Stimulated activated CD4-positive, alpha-beta T cell treated with anti-CD3 and anti-CD28 coated beads, TNF-alpha, amount 100 ng/mL, for 24 hours (primary cell): ENCODE measurements at places on chromosomes 6 and 20.

DNA sequence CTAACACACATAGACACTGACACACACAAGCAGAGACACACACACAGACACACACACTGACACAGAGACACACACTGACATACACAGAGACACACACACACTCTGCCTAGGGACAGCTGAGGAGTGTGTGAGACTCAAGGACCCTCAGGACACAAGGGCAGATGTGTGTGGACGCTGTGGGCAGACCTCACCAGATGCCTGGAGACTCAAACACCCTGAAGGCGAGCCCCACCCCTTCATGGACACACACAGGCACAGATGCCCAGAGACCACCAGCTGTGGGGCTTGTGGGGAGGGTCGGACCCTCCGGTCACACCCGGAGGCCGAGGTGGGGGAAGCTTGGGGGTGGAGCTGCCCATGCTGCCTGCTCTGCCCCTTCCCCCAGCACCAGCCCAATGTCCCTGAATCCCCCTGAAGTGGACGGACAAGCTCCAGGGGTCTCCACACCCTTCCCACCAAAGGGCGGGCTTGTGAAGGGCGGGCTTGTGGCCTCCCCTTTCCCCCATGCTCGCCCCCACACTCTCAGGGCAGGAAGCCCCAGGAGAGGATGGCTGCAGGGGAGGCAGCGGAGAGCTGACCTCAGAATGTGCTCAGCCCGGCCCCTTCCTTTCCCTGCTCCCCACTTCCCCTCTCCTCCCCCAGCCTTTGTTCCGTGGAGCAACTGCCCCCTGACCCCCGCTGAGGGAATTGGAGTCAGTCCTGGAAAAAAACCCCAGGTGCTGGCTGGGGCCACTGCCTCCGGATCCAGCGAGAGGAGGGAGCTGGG, 13.9 kb upstream of the ABHD16B start:
- DNase-seq = no peak

DNA sequence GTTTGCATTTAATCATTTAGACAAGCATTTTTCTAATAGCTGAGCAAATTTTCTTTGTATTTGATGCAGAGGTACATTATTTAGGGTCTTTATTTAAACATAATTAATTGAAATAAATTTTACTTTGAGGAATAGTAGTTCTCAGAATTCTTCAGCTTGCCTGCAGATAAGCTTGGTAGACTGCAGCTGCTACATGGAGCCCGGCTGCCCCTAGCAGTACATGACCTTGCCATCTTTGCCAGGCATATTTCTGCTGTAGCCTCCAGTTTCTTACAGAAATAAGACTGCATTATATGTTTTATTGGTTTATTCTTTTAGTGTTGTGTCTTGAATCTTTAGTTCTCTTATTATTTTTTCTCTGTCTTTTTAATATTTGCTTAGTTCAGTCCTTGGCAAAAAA, 396.8 kb downstream of the QKI start:
- no peak for DNase-seq

DNA sequence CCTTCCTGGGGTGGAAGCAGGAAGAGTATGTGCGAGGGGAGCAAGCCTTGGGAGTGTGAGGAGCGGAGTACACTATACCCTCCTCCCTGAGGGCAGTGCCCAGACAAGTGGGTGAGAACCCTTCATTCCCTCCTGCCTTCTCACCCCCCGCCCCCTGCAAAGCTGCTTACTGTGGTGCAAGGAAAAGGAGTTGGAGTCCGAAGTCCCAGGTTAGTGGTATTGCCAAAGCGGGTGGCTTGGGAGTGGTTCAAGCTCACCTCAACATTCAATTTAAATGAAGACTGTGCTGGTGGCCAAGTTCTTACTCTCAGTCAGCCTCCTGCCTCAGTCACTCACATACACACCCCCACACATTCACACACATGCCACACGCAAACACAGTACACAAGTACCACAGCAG, 74.7 kb upstream of the PRDM1 start:
- no peak for DNase-seq

GRCh38 chr6:113960795-113961194, 10.2 kb downstream of the HDAC2 start:
- no peak for DNase-seq

DNA sequence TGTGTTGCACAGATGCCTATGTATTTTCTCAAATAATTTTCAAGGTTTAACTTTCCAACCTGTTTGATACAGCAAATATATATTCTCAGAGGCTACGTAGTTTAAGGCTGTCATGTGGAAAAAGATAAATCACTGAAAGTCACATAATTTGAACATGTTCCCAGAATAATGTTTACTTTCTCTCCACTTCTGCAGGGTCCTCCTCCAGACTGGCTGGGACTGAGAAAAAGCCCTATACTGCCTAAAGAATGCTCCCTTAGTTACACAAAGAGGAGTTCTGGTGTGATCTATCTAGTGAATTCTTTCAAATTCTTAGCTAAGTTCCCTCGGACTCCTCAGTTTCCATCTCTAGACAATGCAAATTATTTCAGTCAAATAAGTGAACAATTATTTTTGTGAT, 411.0 kb downstream of the C6orf118 start:
- no peak for DNase-seq

DNA sequence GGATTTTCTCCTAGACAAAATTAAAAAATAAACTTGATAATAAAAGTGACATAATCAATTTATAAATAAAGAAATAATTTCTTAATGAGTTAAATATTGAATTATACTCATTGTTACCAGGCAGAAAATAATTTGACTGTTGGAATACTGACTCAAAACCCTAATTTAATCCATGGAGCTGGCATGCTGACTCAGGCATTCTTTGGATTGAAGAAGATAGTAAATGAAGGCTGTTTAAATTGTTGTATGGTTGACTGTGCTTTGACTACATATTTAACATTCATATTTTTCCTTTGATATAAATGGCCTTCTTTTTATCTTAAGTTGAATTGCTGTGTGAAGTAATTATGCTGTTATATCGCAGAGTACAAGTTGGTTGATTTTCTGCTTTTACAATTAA, 11.7 kb downstream of the MANEA start:
- no peak for DNase-seq

- DNase-seq = no peak
Measured at GRCh38 chr6:84093441-84094435, 60.2 kb downstream of the MRAP2 start.

GRCh38 chr20:60055740-60056139, 97.5 kb downstream of the CDH26 start:
- peak; percentile 41 for DNase-seq

GRCh38 chr6:127120023-127120786, 1.7 kb downstream of the RSPO3 start:
- DNase-seq = no peak

GRCh38 chr20:4412216-4412615, 309.5 kb upstream of the PRND start:
- DNase-seq = no peak

GRCh38 chr6:3176562-3177355, 19.4 kb upstream of the TUBB2A start:
- DNase-seq = no peak

DNA sequence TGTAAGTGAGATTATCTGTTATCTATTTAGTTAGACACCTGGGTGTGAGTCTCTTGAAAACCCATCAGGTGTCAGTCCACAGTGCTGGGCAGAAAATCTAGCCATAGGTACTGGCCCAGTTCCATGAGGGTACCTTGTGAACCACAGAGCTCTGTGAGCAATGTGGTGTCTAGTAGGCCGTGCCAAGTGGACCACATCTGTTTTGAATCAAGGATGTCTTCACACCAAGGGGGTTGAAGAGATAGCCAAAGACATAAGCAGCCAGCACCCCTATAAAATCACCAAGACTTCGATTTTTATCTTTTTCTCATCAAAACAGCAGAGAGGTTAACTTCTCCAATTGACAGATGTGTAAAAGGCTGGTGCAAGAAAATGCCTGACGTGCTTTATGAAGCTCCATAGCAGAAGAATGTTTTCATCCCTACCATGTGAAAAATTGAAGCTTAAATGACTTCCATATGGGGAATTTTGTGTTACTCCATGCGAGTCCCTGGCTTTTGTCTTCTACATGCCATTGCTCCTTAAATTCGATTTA, 368.7 kb downstream of the HAO1 start:
- no peak for DNase-seq

DNA sequence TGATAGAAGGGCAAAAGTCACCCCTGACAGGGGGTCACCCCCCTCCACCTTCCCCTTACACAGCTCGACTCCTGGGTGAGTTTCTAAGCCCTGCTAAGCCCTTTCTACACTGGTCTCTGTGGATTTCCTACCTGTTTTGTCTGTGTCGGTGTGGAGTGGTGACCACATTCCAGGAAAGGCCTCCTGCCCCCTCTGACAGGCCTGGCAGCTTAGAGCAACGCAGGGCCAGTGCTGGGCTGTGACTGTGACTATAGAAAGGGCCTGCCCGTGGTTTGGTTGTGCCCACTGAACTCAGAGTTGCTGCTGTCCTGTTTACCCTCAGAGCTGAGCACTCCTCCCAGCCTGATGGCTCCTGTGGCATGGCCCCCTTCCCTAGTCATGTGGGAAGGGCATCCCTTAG, 109.0 kb downstream of the ARMC2 start:
- DNase-seq = no peak

- no peak for DNase-seq
Measured at GRCh38 chr6:136639702-136640101, 89.5 kb upstream of the MAP7 start.

DNA sequence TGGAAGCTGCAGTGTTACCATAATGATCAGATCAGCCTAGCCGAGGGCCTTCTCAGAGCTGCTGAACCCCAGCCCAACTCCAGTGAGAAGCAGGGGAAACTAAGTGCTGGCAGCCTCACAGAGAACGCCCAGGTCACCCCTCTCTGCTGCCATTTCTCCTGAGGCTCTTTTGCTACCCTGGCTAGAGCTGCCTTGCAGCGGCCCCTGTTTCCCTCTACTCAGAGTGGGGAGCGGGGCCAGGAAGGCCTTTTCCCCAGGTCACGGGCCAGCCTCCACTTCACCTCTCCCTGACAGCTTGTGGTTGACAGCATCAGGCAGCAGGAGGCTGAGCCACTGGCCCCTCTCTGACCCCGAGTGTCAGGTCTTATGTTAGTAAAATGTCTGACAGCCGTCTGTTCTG, 22.7 kb downstream of the ACTR5 start:
- DNase-seq = no peak

DNA sequence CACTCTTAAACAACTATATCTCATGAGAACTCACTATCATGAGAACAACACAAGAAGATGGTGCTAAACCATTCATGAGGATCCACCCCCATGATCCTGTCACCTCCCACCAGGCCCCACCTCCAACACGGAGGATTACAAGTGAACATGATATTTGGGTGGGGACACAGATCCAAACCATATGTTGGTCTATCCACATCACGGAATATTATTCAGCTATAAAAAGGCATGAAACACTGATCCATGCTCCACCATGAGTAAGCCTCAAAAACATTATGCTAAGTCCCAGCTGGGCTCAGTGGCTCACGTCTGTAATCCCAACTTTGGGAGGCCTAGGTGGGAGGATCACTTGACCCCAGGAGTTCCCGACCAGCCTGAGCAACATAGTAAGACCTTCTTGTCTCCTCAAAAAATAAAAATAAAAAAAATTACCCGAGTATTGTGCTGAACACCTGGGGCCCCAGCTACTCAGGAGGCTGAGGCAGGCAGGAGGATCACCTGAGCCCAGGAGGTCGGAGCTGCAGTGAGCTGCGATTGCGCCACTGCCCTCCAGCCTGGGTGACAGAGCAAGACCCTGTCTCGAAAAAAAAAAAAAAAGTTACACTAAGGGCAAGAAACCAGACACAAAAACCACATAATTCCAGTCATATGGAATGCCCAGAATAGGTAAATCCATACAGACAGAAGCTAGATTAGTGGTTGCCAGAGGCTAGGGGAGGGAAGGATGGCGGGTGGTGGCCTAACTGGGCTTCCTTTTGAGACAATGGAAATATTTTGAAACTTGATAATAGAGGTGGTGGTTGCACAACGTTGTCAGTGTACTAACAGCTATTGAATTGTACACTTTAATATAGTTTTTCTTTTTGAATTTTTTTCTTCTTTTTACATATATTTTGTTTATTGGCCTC, 43.1 kb downstream of the ZNF217 start:
- no peak for DNase-seq

DNA sequence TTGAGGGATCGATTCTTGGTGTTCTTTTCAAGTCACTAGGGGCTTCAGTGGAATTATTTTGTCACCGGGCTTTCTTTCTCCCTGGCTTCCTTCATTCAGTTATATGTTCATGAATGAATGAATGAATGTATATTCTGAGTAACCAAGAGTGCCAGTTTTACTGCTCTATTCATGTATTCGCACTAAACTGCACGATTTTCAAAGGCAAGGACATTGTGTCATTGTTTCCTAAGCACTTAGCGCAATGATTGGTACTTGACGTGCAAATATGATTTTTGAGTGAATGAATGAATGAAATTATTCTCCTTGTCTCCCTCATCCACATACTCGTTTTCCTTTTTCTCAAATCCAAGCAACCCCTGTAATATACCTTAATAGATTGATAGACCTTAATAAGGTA, 822 bp downstream of the AFG1L start:
- DNase-seq = no peak

DNA sequence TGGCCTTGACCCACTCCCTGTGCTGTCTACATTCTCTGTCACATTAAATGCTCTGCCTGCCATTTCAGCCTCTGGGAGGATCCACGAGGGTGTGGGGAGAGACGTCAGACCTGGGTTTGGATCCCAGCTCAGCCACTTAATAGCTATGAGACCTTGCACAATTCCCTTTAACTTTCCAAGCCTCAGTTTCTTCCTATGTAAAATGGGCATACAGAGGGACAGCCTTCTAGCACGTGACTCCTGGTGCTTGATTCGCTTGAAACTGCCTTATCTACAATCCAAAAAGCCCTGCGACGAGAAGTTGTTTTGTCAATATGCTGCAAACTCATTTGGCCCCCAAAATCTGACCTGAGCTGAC, 40.0 kb downstream of the TOX2 start:
- no peak for DNase-seq

- DNase-seq = no peak
Measured at GRCh38 chr6:157468574-157468973, 87.6 kb downstream of the ZDHHC14 start.

DNA sequence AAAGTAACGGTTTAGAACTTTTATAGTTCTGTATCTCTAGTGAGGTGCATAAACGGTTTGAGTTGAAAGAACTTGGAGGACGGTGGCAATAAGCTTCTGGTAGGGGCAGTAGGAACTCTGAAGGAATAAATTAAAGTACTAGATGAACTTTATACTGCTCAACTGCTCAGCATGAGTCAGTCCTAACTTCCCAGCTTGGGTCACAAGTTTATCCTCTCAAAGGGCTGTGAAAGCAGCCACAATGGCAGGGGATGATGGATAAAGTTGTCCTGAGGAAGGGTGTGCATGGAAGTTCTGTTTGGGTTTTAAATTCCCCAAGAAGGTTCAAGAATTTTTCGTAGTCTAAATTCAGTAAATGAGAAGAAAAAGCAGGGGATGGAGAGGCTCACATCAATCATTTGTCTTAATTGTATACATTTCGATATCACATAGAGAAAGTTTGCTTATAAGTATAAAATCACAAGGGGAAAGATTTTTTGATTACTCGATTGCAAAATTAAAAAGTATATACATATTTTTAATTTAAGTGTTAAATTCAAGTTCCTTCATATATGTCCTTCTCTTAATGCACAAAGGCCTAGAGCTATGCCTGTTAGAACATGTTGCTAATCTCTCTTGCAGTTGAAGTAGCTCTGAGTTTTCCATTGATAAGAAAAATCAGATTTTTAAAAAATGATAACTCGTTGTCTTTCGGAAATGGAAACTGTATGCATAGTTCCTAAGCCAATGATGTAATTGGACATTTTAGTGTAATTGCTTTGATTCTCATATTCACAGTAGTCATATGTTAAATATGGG, 55.3 kb upstream of the JAG1 start:
- no peak for DNase-seq

GRCh38 chr6:75438442-75439116, 55.0 kb downstream of the FILIP1 start:
- no peak for DNase-seq

- no peak for DNase-seq
Measured at GRCh38 chr6:155889410-155889809, 433.8 kb upstream of the NOX3 start.
